A549 treated with DMSO at 1 μM for 4 hours (cell line): ENCODE measurements at places on chromosomes 1 and 21. TPM values are rescaled to one million over a fixed set of nuclear protein-coding genes. Genes with fewer than 3 reads are reported as not detected.

The TMPRSS15 gene
- total RNA-seq: not detected in 5 replicates

The SLC35F3 gene
- total RNA-seq: 3.3 to 6.6 TPM (median 5.9 TPM) in 5 replicates

The C1orf146 gene
- not detected in 5 replicates for total RNA-seq

The HTR6 gene
- 0.07 to 0.18 TPM (median 0.17 TPM) in 5 replicates for total RNA-seq

The CR1L gene
- not detected in 5 replicates for total RNA-seq

The CHODL gene
- total RNA-seq: not detected in 5 replicates

The ICOSLG gene
- 2.4 to 2.8 TPM (median 2.6 TPM) in 5 replicates for total RNA-seq
